CD4-positive, alpha-beta T cell treated with Interleukin-12 subunit alpha and Interleukin-12 subunit beta, for 1 hour (primary cell): ENCODE measurements at places on chromosomes 13 and 19.

DNA sequence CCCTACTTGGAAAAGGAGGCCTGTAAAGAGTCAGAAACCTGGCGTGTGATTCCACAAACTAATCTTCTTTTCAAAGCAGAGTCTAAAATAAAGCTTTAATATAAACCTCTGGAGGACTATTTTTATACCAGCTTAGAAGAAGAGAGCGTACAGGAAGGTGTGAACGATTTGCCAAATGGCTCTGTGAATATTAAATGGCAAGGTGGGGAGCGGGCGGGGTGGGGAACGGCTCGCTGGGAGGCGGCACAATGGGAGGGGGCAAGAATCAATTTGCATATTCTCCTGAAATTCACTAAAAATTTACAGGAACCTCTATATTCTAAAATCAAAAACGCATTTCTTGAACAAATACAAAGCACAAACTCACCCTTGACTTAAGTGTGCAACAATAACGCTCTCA, 982 bp downstream of the ZNF780B start:
- no peak for DNase-seq

DNA sequence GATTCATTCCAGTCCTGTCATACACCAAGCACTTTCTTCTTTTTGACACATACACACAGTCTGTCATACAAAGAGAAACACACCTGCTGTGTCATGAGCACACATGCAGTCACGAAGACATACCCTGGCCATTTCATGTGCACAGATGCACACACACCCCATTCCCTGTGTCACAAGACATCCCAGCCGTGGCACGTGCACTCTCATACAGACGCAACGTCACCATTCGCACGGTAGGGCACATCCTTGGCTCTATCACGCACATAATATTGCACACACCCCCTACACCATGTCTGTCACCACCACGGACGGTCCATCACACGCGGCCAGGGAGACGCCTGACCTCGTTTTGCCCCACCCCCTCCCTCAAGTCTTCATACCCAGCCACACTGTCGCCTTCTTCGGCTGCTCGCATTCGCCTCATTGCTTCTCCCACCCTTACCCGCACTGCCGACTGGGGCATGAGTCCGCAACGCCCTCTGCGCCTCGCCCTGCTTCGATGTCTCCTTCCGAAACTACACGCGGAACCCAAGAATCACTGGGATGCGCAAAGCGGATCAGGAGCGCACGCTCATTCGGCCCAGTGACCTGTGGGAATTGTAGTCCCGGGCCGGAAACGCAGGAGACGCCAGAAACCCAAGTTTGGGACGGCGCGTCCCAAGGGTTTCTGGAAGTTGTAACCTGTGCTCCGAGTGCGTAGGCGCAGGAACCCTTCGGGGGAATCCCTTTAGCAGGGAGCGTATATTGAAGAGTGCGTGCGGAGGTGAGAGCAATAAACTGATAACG, 6.8 kb upstream of the ZNF283 start:
- peak; percentile 27 for DNase-seq

DNA sequence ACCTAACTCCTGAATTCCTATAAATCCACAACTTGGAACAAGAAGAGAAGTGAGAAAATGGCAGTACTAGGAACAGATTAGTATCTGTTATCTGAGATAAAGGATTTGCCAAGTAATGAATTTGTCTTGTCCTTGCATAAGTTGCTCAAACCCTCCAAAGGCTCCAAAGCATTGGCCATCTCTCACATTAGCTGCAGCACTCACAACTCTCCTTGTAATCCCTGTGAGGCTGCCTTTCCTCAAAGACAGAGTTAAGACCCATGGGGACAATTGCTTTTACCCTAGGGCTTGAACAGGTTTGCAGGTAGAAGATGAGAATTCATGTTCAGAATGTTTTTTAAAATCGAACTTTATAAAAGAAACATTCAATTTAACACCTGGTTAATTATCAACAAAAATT, 1702.2 kb downstream of the EFNB2 start:
- DNase-seq = no peak

DNA sequence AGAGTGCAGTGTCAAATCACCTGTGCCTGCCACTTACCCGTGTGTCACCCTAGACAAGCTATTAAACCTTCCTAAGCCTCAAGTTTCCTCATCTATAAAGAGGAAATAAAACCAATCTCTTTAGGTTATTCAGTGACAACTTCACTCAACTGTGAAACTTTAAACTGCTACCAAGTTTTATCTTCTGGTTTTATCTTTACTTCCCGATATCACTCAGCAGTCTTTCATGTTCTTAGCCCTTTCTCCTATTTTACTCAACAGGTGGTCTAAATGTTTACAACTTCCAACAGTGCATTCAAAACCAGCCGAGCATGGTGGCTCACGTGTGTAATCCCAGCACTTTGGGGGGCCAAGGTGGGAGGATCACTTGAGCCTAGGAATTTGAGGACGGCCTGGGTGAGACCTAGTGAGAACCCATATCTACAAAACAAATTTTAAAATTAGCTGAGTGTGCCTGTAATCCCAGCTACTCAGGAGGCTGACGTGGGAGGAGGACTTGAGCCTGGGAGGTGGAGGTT, 59.6 kb downstream of the GPALPP1 start:
- DNase-seq = no peak

DNA sequence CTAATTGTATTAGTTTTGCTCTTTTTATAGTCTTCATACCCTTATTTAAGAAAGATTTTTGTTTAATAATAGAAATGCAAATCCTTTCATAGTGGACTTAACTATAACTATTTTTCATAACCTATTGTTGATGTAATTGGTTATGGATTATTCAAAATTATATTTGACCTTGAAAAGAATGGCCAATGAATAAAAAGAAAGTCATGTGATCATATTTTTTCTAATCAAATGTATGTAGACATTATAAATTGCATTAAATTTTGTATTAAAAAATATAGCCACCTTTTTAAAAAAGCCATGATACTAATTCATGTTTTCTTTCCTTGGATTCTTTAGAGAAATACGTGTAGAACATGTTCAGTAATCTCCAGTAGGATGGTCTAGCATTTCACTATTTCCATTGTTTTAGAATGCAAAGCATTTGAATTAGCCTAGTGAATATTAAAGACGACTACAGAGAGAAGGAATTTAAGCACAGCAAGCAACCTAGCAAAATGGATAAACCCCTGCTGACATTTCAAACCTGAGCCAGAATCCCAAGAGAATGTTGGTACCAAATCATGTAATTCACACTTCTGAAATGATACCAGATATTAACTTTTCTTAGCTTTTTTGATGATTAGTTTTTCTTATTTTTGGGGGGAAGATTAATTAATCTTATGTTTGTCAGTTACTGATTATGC, 1297.4 kb upstream of the MIR17HG start:
- DNase-seq = no peak

DNA sequence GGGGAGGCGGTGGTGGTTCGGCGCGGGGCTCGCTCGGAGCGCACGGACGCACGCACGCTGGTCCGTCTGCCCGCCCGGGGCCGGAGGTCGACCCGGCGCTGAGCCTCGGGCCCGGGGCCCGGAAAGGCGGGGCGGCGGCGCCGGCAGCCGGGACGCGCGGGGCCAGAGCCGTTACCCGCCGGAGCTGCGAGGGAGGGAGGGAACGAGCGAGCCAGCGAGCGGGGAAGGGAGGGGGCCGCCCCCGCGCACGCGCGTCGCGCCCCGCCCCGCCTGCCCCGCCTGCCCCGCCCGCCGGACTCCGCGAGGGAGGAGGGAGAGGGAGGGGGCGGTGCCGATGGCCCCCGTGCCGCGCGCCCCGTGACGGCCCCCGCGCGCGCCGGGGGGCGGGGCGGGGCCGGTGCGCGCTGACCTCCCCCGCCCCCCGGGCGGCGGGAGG, 15.0 kb downstream of the CIC start:
- DNase-seq = peak; percentile 93

GRCh38 chr13:49256841-49257240, 9.1 kb downstream of the CDADC1 start:
- DNase-seq = no peak

DNA sequence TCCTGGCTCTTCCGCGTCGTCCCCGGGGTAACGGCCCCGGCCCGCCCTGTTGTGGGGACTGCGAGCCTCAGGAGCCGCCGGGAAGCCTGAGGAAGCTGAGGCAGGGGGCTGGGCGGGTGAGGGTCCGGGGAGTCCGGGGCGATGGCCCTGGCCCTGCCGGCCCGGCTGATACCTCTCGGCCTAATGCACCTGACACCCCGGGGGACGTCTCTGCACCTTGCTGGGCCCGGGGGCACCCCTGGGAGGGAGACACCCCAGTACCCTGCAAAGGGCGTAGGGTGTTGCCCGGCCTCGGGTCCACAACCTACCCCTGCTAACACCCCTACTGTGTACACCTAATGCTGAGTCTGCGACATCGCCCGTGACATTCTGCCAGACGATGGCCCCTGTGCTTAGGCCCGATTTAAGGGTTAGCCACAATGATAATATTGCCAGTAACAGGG, 410 bp downstream of the PIN1 start:
- no peak for DNase-seq

- peak; percentile 27 for DNase-seq
Measured at GRCh38 chr19:49930483-49931011, 1.2 kb upstream of the NUP62 start.

GRCh38 chr19:43754503-43755255, at the start of gene SMG9:
SMG9 (minus strand) TSS chr19:43754962; CDS start chr19:43750741, 4,221 bp downstream.
- peak; percentile 99 for DNase-seq

DNA sequence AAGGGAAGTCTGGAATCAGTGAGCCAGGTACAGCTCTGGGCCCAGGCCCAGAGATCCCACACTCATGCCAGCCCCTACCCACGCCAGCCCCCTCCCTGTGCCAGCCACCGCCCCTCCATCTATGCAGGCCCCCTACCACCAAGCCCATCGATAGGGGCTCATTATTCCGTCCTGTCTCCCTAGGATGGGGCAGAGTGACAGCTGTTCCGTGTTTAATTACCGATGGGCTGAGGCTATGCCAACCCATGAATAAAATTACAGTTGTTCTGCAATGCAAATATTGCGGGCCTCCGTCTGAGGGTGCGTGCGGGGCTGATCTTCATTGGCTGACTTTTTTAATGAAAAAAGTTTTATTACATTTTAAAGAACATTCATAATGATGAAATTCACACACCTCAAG, 35.6 kb upstream of the PEPD start:
- no peak for DNase-seq

DNA sequence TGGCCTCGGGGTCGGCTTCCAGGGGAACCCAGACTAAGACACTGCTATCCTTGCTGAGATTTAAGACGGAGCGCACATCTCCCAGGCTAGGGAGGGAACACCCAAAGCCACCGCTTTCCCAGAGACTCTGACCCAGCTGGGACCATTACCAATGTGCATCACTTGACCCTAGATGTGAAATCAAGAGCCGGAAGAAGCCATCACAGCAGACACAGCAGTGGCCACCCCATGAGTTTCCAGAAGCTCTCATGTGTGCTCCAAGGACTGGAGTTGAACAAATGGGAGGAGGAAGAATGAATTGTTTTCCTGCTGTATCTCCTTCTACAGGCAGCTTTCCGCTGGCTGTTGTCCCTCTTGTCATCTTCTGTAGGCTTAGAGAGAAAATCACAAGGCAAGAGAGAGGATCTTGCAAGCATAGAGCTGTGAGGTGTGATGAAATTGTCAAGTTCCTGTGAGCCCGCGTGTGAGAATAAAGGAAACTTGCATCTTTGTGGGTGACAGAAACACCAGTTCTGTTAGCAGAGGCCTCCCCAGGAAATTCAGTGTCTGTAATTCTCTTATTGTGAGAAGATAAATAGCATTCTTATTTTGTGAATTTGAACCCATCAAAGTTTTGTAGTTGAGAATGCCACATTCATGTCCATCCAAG, 711.8 kb downstream of the UQCRFS1 start:
- DNase-seq = peak; percentile 15

GRCh38 chr13:102839462-102839861, 6.4 kb upstream of the ERCC5 start:
- DNase-seq = no peak

DNA sequence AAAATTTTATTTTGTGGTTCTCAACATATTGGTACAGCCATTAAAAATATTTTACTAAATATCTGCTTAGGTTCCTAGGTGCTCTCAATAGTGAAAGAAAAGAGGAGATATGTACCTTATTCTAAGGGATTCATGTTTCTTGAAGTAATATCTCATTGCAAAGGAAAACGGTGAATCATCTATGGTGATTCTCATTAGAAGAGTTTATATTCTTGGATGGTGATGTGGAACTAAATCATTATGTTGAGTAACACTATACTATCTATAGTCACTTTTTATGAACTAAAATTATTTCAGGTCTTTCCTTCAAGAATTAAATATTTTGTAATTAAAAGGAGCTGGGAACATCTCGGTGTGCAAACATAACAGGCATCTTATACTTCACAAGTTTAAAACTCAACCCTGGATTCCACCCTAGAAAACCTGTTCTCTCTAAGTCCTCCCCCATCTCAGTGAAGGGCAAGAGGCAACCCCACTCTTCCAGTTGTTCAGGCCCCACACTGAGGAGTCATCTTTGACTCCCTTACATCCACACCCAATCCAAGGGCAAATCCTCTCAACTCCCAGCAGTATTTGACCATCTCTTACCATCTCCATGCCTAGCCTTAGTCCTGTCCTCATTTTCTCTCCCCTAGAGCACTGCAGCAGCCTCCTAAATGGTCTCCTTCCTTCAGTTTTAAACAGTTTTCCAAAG, 140.1 kb downstream of the RGCC start:
- no peak for DNase-seq

- DNase-seq = peak; percentile 44
Measured at GRCh38 chr19:49210108-49210900, 52.7 kb downstream of the TRPM4 start.

DNA sequence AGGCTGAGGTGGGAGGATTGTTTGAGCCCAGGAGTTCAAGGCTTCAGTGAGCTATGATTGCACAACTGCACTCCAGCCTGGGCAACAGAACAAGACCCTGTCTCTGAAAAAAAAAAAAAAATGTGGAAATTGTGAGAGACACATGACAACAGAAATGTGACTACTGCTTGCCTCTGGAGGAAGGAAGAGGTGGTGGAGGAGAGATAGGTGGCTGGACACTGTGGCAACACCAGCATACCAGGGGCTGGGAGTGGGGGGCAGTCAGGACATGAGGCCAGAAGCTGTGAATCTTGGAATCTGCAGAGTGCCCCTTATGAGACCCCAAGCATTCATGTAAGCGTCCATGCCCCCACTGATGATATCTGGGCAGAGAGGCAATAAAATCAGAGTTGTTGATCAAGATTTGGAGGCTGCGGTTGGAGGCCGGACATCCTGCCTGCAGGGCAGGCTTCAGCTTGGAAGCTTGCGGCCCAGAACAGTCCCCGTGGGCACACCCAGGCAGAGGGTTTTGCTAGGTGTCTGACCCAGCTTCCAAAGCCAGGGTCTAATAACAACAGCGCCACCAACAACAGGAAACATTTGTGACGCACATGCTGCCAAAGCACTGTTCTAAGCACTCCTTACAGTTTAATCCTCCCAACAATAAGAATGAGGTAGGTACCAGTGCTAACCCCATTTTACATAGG, 16.9 kb downstream of the FAM187B start:
- peak; percentile 94 for DNase-seq

GRCh38 chr19:37941782-37942515, 34.9 kb downstream of the SIPA1L3 start:
- no peak for DNase-seq
